Stimulated activated CD8-positive, alpha-beta memory T cell treated with anti-CD3 and anti-CD28 coated beads, Interleukin-4, amount 100 ng/mL, for 4 hours (primary cell): ENCODE measurements at places on chromosomes 12 and 14.

DNA sequence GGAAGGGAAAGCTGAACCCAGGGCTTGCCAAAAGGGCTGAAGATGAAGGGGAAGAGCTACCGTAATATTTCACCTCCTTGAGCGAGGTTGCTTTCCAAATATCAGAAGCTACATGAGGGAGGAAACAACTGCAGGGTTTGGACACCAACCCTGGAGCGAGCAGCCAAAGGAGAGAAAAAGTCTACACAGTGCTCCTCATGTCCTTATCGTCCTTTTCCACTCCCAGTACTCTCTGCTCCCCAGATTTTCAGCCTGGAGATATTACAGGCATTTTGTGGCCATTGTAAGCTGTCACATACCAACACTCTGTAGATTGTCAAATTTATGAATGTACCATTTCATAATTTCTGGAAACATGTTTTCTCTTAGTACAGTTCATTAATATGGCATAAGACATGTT lies 115.9 kb downstream of the GPHN start:
- no peak for DNase-seq

- no peak for DNase-seq
These were observed 8.1 kb downstream of the STAC3 start for GRCh38 chr12:57242691-57243454.

DNA sequence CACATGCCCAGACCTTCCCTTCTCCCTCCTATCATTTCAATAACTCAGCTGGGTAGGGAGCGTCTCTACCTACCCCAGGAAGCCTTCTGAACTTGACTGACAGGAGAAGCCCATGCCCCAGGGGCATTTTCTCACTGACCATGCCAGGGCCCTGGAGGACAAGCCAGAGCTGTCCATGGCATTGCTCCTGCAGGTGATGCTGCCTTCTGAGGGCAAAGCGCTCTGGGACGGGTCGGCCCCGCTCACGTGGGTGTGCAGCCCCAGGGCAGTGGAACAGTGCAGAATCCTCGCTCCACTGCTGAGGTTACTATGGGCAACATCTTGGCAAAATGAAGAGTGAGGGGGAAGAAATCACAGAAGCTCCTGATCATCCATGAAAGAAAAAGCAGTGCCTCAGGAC lies 28.5 kb upstream of the CIPC start:
- DNase-seq: no peak

- DNase-seq: no peak
These were observed 77.9 kb upstream of the PLXNC1 start for GRCh38 chr12:94070520-94070919.

- DNase-seq: no peak
These were observed 30.5 kb downstream of the USP44 start for GRCh38 chr12:95520816-95521215.

DNA sequence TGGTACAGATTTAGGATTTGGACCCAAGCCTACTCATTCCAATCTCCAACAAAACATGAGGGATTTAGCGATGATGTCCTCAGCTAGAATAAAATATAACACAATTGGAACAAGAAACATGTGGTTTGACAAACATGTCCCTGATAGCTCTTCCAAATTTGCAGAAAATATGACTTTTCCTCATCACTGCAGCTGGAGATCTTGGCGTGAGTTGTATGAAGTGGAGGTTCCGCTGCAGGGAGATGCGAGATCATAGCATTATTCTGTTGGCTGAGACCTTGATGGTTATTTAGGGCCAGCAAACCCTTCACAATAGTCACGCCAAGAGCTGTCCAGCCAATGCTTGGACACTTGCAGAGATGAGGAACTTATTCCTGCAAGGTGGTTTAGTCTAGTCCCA lies 413.4 kb upstream of the TBX3 start:
- DNase-seq: no peak

GRCh38 chr12:106840243-106840642 lies 65.8 kb downstream of the RIC8B start:
- no peak for DNase-seq

GRCh38 chr14:27372771-27373170 lies 774.9 kb upstream of the NOVA1 start:
- no peak for DNase-seq

DNA sequence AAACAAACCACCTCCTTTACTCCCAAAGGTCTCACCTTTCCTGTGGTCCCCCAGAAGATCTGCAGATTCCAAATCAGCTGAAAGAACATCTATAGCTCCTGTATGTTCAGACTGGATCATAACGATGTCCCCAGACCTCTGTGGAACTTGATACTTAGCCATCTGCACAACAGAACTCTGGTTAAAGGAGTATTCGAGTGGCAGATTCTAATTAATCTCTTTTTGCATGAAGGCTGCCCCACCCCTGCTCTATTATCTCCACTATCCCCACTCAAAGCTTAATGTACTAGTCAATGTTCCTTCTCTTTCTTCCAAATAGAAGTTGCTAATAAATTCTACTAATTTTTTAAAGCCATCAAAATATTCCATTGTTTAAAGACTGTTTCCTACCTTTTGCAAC lies 22.8 kb downstream of the GSTZ1 start:
- no peak for DNase-seq

GRCh38 chr12:11513288-11513687 lies 117.9 kb upstream of the PRB2 start:
- no peak for DNase-seq

DNA sequence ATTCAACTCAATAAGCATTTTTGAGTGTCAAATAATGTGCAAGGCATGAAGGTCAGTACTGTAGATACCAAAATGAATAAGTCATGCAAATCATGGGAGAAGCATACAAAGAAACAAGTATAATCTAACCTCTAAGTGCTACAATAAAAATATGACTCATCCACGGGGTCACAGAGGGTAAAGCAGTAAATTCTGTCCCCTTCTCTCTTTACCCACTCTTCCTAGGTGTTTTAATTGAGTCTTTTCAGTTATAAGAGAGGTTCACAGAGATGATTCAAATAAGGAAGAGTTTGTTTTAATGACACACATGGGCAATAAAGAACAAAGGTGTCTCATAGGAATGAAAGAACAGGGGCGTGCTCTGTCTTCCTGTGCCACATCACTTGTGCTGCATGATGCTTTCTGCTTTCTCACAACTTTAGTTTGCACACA lies 71.5 kb upstream of the DAAM1 start:
- no peak for DNase-seq
